A673 (cell line): ENCODE measurements at places on chromosomes 16 and 17. TPM values are rescaled to one million over a fixed set of nuclear protein-coding genes. Genes with fewer than 3 reads are reported as not detected.
A peak's percentile ranks its signal among the peaks of the same experiment; 100 is the strongest.

The ZMYND15 gene
- total RNA-seq: 0.17 and 0.37 TPM in 2 replicates

The CES3 gene
- 3.0 and 3.9 TPM in 2 replicates for total RNA-seq

The PPP1R1B gene
- 8.2 and 11.7 TPM in 2 replicates for total RNA-seq

The KRT24 gene
- total RNA-seq: not detected in 2 replicates

The ZNF771 gene
- total RNA-seq: 21.9 and 22.2 TPM in 2 replicates

The GP1BA gene
- not detected in 2 replicates for total RNA-seq

The EVI2B gene
- total RNA-seq: 0.92 TPM in 1 of 2 replicates, not detected in the other

The NPIPA3 gene
- 6.7 and 8.2 TPM in 2 replicates for total RNA-seq

The CA7 gene
- total RNA-seq: not detected in 2 replicates

The CRISPLD2 gene
- total RNA-seq: 0.32 and 0.44 TPM in 2 replicates

The SKAP1 gene
- not detected in 2 replicates for total RNA-seq

The KRTAP3-1 gene
- not detected in 2 replicates for total RNA-seq

GRCh38 chr17:30363715-30364202, 15.0 kb upstream of the CPD start:
- DNase-seq: no peak

DNA sequence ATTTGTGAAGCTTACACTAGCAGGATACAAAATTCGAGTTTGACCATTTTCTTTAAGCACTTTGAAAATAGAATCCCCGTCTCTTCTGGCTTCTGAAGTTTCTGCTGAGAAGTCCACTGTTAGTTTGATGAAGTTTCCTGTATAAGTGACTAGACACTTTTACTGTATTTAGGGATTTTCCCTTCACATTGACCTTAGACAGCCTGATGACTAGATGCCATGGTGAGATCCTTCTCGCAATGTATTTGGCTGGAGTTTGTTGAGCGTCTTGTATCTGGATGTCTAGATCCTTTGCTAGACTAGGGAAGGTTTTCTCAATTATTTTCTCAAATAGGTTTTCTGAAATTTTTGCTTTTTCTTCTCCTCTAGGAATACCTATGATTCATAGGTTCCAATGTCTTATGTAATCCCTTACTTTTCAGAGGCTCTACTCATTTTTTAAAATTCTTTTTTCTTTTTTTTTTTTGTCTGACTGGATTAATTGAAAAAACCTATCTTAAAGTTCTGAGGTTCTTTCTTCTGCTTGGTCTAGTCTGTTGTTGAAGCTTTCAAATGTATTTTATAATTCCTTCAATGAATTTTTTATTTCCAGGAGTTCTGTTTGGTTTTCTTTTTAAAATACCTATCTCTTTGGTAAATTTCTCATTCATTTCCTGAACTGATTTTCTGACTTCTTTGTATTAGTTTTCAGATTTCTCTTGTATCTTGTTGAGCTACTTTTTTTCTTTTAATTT, 63.7 kb upstream of the ABCC11 start:
- DNase-seq: no peak

DNA sequence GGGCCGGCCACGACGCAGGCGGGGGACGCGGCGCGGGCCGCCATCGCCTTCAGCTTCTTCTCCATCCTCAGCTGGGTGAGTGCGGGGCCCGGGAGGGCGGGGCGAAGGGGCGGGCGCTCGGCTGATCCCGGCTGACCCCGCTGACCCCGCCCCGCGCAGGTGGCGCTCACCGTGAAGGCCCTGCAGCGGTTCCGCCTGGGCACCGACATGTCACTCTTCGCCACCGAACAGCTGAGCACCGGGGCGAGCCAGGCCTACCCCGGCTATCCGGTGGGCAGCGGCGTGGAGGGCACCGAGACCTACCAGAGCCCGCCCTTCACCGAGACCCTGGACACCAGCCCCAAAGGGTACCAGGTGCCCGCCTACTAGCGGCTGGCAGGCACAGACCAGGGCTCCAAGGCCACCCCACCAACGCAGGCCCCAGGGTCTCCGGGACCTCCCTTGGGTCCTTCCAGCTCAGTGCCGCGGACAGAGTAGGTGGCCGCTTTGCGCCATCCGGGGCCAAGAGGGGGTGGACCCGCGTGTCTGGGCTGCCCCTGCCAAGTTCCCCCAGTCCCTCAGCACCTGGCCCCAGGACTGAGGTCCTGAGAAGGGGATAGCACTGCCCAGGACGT, 3.0 kb downstream of the SYNGR3 start:
- no peak for DNase-seq

- no peak for DNase-seq
Measured at GRCh38 chr17:2697611-2698162, 13.9 kb downstream of the CLUH start.

GRCh38 chr17:51443646-51444045, 183.3 kb downstream of the UTP18 start:
- DNase-seq: no peak

DNA sequence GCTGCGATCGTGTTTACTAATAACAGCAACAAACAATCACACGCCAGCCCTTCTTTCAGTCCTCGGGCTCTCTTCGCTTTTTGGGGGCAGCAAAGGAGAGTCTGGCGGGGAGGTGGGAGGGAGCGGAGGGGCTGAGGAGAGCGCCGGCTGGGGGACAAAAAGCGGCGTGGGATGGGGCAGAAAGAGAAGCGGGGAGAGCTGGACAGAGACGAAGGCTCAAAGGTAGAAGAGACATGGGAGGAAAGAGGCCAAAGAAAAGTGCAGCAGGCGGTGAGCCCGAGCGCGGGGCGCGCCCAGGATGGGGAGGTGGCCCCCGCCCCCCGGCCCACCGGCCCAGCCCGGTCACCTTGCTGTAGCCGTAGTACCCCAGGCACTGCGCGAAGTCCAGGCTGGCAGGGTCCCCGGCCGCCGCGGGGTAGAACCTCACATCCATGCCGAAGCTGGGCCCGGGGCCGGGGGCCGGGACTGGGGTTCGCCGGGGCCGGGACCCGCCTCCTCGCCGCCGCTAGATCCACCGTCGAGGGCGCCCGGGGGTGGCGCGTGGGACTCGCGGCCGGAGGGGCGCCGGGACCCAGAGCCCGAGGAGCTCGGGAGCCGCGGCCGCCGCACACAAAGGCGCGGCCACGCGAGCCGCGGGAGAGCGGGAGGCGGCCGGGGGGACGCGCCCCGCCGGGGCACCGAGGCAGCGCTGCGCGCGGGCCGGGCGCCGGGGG, 496 bp downstream of the TOX3 start:
- DNase-seq: no peak

GRCh38 chr16:49068224-49068623, 213.4 kb downstream of the CBLN1 start:
- no peak for DNase-seq

DNA sequence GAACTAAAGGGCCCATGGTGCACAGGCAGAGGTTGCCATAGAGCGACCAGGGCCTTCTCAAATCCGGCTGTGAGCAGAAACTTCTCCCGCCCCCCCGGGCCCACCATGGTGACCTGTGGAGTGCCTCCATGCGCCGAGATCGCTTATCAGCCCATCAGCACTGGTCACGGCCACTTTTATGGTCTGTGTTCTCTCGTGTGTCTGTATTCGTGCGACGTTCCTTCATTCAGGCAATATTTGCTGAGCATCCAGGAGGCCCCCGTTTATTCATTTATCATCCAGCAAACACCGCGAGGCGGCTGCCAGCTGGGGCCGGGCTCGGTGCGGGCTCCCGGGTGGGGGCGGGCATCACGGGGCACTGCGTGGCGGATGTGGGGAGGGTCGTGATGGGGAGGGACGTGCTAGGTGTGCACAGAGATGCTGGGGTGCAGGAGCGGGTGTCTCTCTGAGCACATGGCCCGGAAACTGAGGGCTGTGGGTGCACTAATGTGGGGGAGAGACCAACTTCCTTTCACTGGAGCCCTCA, 88.0 kb upstream of the CBX4 start:
- DNase-seq: no peak

DNA sequence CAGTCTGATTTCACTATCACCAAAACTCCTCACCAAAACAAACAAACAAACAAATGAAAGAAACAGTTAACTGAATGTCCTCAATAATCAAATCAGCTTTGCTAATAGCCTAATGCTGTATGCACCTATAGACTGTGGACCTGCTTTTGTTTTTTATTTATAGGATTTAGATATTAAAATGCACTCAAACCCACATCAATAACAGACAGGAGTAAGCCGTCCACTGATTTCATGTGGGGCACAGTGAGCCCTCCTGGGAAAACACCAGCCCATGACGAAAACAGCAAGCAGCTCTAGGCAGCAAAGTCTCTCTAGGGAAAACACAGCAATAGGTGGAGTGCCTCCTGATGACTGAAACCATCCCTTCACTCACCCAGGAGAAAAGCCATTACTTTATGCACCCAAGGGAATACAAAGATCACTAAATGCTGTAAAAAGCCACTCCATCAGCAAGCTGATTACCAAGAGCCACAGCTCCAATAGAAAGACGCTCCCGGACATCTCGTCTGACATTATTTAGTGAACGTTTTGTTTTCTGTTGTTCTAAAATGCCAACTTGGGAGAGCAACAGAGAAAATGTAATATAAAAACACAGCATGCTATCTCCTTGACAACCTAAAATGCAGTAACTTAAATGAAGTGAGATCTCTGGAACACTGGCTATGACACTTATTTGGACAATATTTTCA, 47.8 kb downstream of the ANKFY1 start:
- no peak for DNase-seq

GRCh38 chr17:29214215-29215146, 32.2 kb upstream of the CRYBA1 start:
- no peak for DNase-seq

- DNase-seq: peak; percentile 13
Measured at GRCh38 chr16:25143928-25144327, 32.4 kb downstream of the LCMT1 start.

DNA sequence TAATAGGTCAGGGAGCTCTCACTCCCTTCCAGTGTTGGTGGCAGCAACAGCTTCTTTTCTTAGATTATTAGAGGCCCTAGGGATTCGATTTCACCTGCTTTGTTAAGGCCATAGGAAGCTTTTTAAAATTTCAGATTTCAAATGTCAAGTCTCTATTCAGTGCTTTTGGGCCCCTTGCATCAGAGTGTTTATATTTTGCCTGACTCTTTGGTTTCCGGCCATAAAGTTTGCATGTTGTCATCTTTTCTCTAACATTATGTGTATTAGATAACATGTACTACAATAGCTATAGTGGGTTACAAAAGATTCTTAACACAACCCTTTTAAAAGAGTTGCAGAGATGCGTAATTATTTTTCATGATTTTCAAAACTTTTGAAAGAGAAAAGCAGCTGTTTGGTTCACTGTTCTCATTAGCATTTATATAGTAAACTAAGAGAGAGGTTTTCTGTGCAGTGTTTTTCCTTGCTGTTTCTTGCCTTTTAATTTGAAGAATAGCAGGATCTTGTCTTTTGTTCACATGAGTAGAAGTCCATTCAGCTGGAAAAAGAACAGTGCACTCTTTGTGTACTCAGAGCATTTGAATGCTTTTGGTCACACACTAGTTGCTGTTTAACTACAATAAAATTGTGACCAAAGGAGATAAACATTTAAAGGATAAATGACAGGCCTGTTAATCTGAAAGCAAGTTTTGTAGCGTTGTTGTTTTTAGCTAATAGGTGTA, 52.5 kb downstream of the FTO start:
- no peak for DNase-seq

- peak; percentile 6 for DNase-seq
Measured at GRCh38 chr16:78396046-78396445, 296.6 kb downstream of the WWOX start.

DNA sequence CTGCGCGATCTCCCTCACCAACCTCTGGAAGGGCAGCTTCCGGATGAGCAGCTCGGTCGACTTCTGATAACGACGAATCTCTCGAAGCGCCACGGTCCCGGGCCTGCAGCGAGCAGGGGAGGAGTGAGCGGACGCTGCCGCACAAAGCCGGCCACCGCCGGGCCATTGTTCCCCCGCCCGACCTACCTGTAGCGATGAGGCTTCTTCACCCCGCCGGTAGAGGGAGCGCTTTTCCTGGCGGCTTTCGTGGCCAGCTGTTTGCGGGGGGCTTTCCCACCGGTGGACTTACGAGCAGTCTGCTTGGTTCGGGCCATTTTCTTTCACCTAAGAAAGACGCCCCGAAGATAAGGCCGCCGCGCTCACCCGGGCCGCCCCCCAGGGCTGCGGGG, 5.8 kb upstream of the UNK start:
- DNase-seq: no peak

GRCh38 chr17:27049104-27049784, 244.7 kb upstream of the WSB1 start:
- no peak for DNase-seq

- no peak for DNase-seq
Measured at GRCh38 chr17:64289741-64290141, 26.7 kb upstream of the TEX2 start.

DNA sequence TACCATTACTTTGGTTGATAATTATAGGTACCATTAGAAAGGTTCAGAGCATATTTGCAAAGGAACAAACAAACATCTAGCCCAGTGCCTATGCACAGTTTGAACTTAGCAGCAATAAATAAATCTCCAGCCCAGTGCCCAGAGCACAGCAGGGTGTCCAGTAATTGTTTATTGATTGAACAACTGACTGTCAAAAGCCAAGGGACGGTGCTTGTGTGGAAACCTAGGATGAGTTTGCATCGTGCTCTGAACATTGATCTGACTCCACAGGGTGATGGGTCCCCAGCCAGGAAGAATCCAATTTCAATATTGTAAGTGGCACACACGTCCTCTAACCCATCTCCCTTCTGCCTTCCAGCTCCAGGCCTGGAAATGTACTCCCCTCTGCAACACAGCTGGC, 625.5 kb upstream of the C16orf82 start:
- no peak for DNase-seq
